ENCODE measurements at places on chromosomes 5 and 9.

DNA sequence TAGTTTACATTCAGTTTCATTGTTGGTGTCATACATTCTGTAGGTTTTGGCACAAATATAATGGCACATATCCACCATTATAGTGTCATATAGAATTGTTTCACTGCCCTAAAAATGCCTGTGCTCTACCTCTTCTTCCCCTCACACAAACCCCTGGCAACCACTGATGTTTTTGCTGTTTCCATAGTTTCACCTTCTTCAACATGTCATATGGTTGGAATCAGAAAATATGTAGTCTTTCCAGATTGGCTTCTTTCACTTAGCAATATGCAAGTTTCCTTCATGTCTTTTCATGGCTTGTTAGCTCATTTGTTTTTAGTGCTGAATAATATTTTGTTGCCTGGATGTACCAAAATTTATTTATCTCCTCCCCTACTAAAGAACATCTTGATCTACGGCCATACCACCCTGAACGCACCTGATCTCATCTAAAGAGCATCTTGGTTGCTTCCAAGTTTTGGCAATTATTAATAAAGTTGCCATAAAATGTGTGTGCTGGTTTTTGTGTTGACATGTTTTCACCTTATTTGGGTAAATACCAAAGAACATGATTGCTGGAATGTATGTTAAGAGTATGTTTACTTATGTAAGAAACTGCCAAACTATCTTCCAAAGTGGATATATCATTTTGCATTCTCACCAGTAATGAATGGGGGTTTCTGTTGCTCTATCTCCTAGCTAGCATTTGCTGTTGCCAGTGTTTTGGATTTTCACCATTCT, 17.0 kb upstream of the CDK20 start:
- no peak for DNase-seq

DNA sequence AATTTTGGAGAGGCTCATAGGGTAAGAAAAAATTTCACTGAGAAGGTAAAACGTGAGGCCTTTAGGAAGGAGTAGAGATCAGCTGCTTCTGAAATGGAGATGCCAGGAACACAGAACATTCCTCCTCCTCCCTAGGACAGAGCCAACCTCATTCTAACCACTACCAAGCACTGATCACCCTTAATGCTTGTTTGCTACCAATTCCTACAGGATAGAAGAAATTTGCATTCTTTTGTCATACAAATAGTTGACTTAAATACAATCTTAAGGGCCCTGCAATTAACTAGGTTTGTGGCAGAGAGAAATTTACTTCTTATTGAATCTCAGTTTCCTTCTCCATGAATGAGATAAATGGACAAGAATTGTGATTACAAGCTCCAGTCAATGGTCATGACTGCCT, 780.2 kb upstream of the WWC1 start:
- no peak for DNase-seq

GRCh38 chr9:125558453-125559092, 148.4 kb downstream of the MAPKAP1 start:
- no peak for DNase-seq

DNA sequence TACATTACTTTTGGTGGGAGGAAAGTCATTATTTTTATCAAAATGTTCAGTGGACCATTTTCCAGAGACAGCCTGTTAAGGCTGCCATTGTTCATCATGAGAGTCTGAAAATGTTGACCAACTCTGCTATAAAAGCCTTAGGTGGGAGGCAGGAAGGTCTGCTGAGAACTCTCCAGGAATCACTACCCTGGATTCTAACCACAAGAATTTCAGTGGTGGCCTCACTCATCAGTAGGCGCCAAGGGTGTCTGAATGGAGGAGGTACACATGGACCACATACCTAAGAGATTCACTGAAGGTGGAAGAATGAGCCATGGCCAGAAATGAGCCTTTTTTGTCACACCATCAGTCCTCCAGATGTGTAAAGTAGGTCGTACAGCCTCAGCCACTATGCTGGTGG, 21.0 kb upstream of the TLX3 start:
- DNase-seq: no peak

- DNase-seq: no peak
Measured at GRCh38 chr5:172142709-172143215, 45.3 kb downstream of the STK10 start.

DNA sequence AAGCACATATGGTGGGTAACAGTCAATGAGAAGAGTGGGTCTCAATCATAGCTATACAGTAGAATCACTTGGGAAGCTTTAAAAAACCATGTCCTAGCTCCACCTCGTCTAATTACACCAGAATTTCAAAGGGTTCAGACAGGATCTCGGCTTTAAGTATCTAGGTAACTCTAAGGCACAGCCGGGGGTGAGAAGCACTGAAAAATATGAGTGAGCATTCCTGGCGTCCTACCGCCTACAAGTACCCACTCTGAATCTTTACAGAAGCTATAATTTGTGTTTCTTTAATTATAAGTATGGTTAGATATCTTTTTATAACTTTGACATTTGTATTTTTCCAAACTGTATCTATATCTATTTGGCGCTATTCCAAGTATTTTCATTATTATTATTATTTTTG, 16.1 kb downstream of the PAIP1 start:
- DNase-seq: no peak

GRCh38 chr5:93184041-93184440, 397.0 kb downstream of the NR2F1-AS1 start:
- DNase-seq: no peak

- DNase-seq: no peak
Measured at GRCh38 chr9:114688379-114688778, 6.4 kb upstream of the TEX48 start.

DNA sequence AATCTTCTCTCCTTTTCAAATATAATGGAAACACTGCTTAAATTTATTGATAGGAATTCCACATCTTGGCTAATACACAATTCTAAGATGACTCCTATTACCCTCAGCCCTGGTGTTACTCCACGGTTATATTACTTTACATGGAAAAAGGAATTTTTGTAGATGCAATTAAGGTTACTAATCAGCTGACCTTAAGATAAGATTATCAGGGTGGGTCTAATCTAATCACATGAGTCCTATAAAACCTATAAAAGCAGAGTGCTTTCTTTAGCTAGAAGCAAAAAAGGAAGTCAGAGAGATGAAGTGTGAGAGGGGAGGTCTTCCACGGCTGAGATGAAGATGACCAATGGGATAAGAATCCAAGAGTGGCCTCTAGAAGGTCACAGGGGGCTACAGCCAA, 268.6 kb downstream of the PDE4D start:
- no peak for DNase-seq

DNA sequence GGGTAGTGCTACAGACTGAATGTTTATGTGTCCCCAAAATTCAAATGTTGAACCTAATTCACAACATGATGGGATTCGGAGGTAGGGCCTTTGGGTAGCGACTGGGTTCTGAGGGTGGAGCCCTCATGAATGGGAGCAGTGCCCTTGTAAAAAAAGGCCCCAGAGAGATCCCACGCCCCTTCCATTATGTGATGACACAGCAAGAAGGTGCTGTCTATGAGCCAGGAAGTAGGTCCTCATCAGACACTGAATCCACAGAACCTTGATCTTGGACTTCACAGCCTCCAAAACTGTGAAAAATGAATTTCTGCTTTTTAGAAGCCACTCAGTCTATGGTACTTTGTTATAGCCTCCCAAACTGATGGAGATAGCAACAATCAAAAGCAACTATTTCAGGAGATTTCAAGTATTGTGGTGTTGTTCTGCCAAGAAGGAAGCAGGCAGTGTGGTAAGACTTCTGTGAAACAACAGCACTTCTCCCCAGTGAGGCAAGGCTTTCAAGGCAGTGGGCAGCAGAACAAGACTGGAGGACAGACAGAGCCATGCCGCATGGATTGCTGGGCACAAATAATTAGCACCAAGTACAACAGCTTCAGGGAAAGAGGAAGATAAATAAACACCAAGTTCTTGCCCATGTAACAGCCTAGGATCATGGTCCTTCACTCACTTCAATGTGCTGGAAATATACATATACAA, 76.1 kb downstream of the OR2K2 start:
- DNase-seq: no peak

GRCh38 chr9:33109850-33110595, 33.5 kb upstream of the SMU1 start:
- DNase-seq: no peak

GRCh38 chr5:50717651-50718050, 51.2 kb downstream of the PARP8 start:
- no peak for DNase-seq
